Vagina (tissue), 2 donors: ENCODE measurements at places on chromosomes 12 and 14.

GRCh38 chr14:34380471-34380845 lies 81.6 kb downstream of the SPTSSA start:
- no peak for DNase-seq

DNA sequence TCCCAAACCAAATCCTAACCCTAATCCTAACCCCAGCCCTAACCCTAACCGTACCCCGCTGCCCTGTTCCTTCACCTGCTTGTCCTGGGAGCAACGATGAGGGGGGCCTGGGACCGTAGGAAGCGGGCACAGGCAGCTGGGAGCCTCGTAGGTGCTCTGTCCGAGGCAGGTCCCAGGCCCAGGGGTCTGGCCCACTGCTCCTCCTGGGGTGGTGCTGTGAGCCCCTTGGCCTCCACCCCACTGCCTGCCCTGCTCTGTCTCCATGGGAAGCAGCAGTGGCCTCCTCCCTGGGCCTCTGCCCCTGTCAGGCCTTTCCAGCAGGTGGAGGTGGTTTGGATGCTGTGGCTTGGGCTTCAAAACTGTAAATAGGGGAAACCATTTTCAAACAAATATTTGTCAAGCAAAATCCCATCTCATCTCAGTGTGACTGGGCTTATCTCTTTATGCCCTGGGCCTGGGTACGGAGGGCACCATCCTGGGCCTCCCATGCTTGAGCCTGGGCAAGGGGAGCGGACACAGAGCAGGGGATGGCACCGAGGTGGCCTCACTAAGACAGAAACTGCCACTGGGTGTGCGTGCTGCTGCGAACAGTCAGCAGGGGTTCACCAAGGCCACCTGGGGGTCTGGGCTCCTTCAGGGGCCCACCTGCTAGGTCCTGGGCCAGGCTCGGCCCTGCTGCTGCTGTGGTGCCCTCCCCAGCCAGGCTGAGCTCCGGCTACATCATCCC lies 3.7 kb upstream of the BEGAIN start:
- no peak for DNase-seq

DNA sequence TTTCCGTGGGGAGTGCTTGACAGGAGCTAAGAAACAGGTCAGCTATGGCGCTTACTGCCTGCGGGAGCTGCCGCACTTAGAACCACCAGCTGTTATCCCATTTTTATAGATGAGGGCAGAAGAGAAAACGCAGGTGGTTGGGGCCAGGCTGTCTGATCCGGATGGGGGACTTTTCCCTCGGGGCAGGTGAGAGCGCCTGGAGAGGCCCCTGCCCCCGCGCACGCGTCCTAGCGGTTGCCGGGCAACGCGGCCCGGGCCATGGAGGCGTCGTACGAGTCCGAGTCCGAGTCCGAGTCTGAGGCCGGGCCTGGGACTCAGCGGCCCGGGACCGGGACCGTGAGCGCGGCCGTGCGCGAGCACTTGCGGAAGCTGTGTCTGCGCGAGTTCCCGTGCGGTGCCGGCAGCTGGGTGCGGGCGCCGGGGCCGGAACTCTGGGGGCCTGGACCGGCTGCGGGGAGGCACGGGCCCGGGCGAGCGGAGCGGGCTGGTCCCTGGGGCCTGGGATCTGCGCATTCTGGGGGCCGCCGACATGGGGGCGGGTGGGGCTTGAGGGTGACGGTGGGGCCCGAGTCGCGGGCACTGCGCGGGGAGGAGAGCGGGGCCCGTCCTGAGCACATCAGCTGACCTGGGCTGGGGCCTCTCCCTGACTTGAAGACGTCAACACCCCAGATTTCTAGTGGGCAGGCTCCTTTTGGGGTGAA lies at the start of gene LRRC43:
Gene LRRC43 (plus strand): TSS at position 237 of the 701 bp plus-strand sequence. CDS start 22 bp downstream, at position 259.
- no peak for DNase-seq

DNA sequence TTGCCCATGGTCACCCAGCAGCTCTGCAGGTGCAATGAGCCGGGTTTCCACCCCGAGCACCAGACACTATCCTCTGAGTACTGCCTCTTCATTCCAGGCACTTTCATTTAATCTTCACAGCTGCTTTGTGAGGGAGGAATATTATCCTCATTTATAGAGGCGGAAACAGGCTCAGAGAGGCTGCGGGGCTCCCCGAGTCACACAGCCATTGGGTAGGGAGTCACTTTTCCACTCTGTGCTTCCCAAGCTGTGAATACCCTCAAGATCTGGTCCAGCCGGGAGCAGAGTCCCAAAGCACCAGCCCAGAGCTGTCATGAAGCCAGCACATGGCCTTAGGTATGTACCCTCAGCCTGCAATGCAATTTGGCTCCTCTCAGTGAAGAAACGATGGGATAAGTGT lies 51.7 kb upstream of the RIN3 start:
- DNase-seq, result no peak

DNA sequence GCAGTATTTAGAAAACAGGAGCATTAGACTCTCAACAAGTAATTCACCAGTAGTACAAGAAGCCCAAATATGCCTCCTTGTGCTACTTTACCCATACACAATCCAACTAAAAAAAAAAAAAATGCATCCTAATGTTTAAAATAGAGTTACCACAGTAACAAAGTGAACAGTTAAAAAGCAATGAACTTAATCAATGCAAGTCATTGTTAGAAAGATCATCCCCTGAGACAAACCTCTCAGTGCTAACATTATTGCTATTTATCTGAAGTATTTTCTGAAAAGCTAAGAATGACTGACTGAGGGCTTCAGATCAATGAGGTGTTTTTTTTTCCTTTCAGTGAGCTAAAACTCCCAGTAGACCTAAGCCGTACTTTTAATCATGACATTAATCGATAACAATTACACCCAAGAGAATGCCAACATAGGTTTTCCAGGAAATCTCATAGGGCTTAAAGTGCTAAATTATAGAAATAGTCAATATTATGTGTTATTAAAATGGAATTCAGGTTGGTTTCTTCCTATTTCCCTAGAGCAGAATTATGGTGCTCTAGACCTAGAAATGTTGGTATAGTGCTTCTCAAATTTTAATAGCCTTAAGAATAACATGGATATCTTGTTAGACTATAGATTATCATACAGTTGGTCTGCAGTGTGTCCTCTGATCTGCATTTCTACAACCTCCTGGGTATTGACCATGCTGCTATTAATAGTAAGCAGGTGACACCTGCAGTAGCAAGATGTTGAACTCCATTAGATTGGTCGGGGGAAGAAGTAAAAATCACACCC lies 123.0 kb downstream of the PRKD1 start:
- no peak for DNase-seq

DNA sequence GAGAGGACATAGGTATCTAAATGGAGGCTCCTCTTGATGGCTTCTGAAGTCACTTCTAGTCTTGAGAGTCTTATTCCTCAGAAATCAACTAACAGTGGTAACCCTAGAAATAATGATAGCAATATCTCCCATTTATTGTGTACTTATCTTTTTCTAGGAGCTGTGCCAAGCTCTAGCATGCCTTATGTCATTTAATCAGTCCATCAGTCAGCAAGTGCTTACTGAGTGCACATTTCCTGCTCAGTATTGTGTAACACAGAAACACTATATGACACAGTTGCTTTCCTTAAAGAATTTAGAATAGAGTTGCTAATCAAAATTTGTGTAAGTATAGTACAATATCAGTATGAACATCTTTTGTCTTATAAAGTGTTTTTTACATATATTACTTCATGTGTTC lies 36.6 kb downstream of the KRT76 start:
- DNase-seq, result no peak

DNA sequence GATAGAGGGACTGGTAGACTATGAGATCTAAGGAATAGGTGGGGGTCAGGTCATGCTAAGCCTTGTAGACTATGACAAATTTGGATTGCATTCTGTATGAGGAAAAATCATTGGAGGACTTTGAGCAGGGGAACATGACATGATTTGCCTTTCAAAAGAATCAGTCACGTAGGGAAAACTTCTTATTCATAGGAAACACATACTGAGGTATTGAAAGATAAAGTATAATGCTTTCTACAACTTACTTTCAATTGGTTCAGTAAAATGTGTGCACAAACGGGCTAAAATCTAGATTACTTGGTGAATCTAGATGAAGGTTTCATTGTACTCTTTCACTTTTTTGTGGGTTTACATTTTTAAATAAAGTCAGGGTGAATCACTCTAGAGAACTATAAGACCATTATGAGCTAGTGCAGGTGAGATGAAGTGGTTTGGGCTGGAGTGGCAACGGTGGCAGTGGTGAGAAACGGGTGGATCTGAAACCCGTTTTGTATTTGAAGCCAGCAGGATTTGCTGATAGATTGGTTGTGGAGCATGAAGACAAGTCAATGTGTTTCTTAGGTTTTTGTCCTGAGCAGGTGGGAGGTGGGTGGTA lies 6.7 kb downstream of the BBS10 start:
- no peak for DNase-seq

DNA sequence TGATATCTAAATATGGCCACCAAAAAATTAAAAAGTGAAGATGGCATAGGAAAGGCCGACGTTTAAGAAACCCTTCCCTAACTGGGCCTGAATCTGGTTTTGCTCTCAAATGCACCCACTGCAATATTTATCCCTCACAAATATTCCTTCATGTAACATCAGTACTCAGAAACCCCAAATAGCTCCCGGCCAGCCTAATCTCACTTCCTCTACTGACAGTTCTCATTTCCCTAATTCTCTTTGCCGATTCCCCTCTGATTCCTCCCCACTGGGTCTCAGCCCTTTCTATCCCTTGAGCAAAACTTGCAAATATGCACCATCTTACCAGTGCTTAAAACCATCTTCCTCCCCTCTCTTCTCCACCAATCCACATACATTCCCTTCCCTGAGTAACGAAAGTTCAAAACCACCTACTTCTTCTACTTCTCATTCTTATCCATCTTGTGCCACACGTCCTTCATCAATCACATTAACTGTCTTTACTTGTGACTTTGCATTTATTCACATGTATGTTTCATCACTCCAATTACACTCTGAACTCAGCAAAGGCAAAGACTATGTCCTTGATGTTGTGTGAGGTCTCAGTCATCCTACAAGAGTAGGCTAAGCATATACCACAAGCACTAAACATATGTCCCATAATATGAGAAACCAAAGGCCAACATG lies 23.1 kb downstream of the KCNK10 start:
- DNase-seq, result no peak
